Nephron progenitor cell (in vitro differentiated cells): ENCODE measurements at places on chromosomes 3 and 15.

DNA sequence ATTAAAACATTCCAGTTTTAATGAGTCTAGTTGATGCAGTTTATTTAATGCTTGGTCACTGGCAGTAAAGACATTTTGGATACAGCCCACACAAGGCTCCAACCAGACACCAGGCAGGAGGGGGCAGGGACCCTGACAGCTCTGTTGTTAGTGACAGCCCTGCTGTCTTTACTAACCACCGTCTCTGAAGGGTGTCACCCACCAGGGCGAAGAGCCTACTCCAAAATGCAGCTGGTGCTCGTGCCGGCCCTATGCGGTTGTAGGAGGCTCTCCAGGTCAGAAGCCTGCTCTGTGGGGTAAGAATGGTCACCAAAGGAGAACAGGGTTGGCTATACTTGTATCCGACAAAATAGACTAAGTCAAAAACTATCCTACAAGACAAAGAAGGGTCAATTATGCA lies 132.2 kb downstream of the ATP10A start:
- DNase-seq, result no peak

DNA sequence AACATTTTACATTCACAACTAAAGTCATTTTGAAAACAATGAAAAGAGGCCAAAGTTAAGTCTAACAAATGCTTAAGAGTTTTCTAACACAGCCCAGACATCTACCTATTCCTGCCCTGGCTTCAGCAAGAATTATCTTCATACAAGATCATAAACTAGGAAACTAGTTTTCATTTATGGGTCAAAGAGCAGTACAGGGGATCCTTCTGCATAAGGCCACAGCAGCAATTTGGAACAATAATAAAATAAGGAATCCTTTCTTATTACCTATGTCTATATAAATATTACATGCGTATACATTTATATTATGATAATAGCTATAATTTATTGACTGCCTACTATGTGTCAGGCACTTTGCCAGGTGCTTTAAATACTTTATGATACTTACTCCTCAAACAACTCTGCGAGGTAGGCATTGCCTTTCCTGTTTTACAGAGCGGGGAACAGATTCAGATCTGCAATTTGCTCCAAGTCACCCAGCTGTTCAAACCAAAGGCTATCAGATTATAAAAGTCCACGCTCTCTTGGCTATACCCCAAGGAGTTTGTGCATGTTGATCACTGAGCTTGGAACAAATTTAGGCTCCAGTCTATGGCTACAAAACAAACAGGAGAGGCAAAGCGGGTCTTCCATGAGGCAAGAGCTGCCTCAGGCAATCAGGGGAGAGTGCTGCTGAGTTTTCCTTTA lies 196.4 kb downstream of the RORA start:
- DNase-seq, result no peak

DNA sequence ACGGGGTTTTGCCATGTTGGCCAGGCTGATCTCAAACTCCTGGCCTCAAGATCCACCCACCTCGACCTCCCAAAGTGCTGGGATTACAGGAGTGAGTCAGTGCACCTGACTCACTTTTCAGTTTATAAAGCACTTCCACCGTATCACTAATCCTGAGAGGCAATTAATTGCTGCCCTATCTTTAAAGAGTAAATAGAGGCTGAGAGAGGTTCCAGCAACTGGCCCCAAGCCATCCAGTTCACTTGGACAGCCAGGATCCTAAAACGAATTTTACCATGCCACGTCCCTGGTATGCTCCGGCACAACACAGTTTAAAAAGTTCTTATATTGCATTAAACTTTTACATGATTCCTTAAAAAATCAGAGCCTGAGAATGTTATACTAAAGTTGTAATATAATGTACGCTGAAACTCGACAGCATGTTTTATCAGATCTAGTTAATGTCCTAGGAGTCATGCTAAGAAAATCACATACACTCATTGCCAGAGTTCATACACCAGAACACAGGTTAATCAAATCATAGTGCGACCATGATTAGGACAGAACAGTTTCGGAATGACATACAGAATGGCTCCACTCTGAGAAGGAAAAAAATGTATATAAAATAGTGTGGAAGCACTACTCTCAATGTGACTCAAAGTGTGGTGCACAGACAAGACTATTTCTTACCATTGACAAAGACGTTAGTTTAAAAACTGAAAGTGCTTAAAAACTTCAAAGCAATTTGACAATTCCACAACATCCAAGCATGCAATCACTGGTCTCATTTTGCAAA lies 125.4 kb downstream of the ULK4 start:
- no peak for DNase-seq

DNA sequence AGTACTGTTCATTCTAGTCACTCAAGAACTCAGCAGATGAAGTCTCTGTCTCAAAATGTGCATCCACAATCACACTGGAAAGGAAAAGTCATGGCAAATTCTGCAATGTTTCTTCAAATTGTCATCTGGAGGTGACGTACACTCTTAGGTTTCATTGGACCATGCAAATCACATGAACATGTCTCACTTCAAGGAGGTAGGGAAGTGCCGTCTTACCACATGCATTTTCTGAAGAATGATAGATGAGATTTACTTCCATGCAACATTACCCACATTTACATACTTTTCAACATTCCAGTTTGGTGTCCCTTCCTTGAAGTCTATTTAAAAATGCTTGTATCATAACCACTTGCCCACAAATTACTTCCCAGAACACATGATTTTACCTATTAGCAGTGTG lies 107.9 kb upstream of the SATB1 start:
- no peak for DNase-seq

DNA sequence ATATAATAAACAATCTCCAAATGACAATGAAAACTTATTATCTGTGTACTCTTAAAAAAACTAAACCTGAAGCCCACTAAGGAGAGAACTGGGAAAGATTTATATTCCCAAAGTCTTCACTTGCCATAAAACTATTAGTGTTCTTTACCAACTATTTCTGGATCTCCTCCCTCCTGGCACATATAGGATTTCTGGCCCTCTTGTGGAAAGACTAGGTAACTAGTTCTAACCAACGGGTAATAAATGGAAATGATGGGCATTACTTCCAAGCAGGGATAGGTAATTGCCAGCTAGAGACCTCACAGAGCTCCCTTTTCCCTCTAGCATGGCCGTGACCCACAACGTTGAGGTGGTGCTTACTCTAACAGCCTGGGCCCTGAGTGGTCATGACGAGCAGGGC lies 110.1 kb downstream of the DNAH12 start:
- peak; percentile 6 for DNase-seq

GRCh38 chr3:15520185-15520584 lies 1.3 kb downstream of the COLQ start:
- no peak for DNase-seq

DNA sequence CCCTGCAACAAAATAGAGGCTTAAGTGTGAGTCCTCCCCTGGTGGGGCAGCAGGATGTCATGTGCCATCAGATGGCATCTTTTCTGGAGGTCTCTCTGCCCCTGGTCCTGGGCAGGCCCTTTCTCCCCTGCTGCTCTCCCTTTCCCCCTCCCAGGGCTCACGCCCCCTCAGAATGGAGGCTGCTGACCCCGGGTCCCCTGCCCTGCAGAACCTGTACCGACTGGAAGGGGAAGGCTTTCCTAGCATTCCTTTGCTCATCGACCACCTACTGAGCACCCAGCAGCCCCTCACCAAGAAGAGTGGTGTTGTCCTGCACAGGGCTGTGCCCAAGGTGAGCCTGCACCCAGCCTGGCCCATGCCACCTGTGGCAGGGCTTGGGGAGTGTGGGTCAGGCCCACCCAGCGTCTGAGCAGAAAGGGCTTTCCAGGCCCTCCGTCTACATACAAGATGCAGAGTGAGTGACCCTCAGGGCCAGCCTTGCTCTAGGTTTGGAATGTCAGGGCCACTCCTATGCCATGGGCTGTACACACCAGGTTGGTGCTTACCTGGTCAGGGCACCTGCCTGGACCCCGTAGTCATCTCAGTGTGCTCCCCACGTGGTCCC lies 7.1 kb downstream of the FES start:
- no peak for DNase-seq

- DNase-seq, result no peak
Observed at GRCh38 chr3:143506190-143506589, 342.1 kb downstream of the SLC9A9 start.

GRCh38 chr15:74397239-74398068 lies 30.0 kb upstream of the CYP11A1 start:
- DNase-seq, result no peak

DNA sequence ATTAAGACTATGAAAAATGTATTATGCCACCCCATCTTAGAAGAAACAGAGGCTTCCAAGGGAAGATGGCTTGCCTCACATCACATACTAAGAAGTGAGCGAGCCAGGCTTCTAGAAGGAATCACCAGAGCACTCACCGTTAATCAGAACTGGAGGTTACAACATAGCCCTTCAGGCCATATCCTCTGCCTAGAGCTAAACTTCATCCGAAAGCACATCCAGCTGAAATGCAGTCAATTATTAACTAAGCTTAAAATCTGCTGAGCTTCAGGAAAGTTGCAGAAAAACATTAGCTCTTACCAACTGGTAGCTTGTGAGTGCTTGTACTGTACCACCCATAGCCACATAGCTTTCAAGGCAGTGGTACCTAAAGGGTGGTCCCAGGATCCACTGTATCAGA lies 483.2 kb downstream of the TBL1XR1 start:
- no peak for DNase-seq

GRCh38 chr15:40346579-40347558 lies 4.0 kb upstream of the PHGR1 start:
- no peak for DNase-seq

GRCh38 chr3:146813496-146813895 lies 208.3 kb upstream of the PLSCR5 start:
- no peak for DNase-seq

- no peak for DNase-seq
Observed at GRCh38 chr3:191915712-191916111, 454.7 kb downstream of the PYDC2 start.

DNA sequence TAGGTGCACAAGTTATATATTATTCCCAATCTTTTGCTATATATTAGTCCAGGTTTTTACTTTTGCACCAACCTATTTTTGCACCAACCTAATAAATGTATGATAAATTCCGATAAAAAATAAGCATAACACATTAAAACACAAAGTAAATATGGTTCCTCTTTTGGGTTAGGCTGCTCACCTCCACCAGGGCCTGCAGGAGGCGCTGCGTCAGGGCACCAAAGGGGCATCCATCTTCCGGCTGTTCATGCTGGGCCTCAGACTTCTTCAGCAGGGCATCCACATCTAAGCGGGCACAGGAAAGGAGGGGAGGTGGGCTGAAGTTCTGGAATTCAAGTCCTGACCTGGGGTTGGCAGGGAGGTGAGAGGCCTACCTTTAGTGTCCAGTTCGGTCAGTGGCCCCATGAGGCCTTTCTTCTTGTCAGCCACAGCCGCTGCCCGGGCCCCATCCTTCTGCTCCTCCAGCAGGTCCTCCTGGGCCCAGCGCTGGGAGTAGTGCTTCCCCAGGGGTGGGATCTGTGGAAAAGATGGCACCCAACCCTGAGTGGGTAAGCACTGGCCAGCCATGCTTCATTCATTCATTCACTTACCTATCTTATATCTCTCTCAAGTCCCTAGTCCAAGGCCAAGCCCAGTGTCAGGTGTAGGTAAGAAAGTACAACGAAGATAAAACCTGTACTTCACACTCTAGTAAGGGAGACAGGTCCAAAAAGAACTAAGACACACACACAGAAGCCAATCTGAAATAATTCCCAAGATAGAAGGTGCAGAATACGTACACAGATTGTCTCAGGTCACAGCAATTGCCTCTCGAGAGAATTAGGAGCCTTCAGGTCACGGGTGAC lies 5.2 kb downstream of the TADA3 start:
- no peak for DNase-seq

DNA sequence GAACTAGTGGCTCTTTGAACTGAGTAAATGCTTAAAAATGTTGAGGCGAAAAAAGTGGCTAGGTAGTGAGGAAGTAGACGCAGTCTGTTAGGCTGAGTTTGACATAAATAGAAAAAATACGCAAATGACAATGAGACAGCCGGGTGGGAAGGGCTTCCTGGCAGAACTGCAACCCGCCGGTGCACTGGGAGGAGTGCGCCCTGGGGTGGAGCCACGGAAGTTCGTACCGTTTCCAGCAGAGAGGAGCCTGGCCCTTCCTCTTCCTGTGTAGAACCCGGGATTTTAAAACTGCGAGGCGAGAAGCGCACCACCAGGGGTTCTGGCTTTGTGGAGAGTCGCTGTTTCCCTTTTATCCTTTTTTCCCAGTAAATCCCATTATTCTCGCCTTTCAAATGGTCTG lies 602.6 kb downstream of the PYDC2 start:
- DNase-seq, result no peak

- no peak for DNase-seq
Observed at GRCh38 chr15:74240002-74240568, 4.0 kb downstream of the CCDC33 start.

DNA sequence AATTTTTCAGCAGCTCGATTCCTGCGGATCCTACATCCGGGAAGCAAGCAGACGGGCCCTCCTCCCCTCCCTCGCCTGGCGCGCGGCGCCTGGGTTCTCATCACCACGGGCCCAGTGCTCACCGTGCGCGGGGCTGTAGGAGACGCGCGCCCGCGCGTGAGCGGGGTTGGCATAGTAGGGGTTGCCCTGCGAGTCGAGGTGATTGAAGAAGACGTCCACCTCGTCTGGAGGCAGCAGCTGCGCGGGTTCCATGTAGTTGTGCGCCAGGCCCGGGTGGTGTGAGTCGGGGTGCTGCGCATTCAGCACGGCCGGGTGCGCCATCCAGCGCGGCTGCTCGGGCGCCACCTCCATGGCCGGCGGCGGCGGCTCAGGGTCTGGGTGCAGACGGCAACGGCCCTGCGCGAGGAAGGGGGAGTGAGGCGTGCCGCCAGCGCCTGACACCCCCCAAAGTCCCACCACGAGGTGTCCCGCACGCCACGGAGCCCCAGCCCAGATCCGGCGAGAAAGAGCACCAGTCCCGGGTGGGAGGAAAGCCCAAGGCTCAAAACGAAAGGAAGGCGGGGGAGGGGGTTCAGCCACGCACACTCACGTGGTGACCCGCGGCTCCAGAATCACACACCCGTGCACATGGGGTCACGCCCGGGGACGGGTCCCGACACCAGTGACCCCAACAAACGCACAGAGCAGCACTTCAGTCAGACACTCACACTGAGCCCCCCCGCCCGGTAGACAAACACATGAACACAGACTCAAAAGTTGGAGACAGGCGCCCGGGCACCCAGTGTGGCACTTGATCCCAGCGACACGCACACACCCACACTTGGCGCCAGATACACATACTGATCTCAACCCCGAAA lies 6.1 kb downstream of the GATA2 start:
- peak; percentile 50 for DNase-seq

DNA sequence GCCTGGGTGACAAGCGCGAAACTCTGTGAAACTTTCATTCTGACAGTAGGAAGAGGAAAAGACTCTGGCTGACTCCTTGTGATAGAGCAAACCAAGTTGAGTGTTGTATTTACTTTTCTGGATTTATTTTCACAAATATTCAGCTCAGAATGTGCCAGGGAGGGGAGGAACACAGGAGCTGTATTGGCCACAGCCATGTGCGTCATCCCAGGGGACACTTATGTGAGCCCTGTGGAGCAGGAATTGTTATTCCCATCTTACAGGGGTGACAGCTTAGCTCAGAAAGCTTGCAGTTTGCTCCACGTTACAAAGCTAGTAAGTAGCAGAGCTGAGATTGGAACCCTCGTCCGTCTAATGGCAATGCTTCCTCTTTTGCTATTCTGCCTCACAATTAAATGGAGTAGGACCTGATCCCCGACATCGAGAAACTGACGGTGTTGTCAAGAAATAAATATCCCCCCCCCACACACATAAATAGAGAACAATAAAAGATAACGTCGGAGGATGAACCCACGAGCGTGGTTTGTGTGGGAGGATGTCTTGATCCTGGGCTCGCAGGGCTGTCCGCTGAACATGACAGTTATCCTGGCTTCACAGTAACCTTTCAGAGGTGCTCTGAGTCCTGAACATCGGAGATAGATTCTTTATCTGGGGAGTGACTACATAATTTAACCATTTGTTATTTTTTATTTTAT lies 151.6 kb upstream of the CTDSPL start:
- DNase-seq, result no peak
